ENCODE measurements at places on chromosomes 6 and 20.

DNA sequence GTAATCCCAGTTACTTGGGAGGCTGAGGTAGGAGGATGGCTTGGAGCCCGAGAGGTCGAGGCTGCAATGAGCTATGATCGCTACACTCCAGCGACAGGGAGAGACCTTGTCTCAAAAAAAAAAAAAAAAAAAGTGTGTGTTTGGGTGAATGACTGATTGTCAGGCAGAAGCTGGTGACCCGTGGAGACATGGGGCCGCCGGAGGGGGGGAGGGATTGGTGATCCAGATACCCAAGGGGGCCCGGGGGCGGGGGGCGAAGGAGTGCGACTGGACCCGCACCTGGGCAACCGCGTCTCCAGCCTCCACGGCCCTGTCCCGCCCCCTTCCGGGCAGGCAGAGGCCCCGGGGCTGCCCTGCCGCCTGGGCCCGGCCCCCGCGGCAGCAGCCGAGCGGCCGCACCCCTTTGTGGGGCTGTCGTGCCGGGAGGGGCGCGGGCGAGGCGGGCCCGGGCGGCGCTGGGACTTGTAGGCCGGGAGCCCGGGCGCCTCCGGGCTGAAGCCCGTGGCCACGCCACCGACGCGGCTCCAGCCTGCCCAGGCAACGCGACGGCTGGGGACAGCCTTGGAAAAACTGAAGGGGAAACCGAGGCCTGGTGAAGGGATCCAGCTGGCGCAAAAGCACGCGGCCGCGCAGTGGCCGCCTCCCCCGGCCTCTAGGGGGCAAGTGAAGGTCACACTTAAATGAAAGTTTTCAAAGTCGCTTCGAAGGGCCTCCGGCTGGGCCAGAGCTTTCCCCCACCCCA is 2.1 kb upstream of the RBM38 start:
- DNase-seq, result peak; percentile 17

DNA sequence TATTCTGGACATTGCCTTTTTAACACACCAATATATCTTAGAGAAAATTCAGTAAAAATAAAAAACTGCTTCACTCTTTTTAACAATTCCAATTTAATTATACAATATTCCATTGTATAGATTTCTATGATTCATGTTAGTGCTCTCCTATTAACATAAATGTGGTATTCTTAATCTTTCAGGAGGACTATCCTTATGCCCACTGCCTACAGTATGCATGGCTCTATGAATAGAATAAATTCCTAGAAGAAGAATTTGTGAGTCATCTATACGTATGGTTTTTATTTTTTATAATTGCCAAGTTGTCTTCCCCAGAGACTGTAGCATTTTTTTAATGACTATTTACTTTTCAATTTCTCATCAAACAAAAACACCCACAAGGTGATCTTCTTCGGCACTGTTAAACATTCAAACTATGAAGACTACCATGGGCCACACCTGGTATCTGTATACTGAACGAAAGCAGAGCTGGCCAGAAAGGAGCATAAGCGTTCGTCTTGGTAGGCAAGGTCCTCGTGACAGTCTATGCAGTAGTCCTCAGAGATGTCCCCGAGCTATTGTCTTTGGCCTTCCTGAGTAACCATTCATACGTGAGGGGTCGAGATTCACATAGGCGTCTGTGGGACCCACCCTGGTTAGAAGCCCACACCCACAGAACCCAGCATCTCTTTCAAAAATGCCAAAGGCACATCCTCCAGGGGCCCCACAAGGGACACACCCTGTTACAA is 74.6 kb downstream of the KIF16B start:
- DNase-seq, result no peak

GRCh38 chr6:56534680-56535419 is 107.8 kb downstream of the DST start:
- no peak for DNase-seq

DNA sequence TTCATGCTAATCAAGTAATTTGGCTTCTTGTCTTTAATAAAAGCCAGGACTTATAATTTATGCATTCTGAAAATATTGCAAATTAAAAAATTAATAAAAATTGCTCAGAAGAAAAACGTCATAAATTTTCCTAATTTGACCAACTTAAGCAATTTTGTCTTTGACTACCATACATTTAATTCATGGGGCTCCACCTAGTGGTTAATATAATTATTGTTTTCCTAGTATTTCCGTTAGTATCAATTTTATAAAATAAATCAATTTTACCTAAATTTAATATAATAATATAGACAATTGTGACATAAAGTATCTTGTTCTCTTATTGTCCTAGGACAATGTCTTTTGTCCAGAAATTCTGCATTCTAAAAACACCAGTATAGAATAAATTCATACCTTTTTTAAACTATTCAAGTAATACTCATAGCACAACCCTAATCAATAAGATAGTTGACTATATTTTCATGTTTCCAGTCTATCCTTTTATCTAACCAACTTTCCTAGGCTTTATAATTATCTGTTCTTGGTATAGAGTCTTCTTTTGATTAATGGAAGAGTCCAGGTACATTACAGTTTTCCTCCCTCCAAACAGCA is 319.9 kb downstream of the TRDN start:
- DNase-seq, result no peak

DNA sequence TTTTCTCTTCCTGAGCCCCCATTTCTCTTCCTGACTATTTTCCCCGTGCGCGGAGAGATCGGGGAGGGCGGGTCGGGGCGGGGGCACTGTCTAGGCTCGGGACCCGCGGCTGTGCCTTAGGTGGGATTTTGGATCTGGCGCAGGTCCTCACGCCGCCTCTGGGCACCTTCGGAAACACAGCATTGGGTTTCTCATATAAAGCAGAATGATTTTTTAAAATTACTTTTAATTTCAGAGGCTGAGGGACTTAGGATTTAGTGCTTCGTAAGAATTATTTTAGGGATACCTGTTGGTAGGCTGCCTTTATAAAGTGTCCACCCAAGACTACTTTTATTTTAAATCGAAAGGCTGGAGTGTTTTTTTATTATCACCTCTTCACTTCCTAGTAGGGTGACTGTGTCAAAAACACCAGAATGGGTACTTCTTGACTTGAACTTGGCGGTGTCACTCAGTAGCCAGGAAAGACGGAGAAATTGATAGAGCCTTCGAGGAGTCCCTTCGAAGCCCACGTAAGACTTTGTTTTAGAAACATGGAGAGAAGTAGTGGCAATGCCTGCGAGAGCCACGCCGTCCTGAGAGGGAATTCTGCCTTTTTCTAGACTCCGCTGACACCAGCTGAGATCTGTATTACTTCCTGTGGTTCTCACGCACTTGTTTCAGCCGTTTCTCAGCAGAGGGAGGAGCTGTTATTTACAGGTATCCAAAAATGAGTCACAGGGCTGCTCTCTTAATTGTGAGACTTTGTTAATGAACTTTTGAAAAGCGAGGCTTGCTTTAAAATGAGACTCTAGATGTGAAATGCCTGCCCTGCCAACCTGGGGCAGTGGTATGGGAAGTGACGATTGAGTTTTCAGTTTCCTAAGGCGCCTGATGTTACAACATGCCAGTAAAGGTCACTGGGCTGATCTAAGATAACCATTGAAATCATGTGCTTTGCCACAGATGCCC is 667 bp downstream of the STX11 start:
- no peak for DNase-seq

- no peak for DNase-seq
These were observed 2.1 kb upstream of the IP6K3 start for GRCh38 chr6:33748841-33749240.

GRCh38 chr20:50886184-50886790 is 45.0 kb downstream of the ADNP start:
- no peak for DNase-seq

DNA sequence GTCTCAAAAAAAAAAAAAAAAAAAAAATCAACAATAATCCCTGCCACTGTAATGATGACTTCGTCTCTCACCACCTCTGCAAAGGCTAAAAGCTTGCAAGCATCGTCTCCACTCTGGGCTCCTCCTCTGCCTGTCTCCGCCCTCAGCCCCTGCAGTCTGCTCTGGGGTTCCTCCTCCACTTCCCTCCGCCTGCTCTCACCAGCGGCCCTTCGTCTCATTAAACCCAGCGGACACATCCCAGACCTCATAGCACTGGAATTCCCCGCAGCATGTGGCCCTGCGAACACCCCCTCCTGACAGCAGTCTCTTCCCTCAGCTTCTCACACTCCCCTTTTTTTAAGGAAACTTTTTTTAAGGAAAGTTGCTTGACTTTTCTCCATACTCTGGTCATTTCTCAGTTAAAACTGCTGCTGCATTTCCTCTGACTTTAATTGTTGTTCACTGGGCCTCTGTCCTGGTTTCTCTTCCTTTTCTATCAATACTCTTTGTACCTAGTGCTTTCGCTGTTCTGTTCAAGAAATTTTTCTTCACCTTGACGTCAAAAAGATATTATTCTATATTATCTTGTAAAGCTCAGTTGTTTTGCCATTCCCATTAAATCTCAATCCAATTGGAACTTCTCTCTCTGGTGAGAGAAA is 70.9 kb upstream of the PLEKHG1 start:
- DNase-seq, result no peak

DNA sequence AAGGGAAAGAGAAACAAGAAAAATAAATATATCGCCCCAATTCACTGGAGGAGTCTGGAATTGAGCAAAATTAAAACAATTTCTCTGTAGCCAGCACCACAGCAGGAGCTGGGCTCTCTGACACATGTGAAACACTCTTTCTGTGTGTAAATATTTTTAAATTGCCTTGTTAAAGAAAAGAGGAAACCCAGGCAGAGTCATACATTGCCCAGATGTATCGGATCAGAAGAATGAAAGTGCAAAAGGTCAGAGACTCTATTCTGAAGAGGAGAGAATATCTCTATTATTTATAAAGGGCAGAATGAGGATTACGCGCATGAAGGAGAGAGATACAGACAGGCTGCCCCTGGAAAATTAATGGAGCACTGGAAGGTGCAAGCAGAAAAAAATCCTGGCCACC is 127.0 kb upstream of the MAN1A1 start:
- no peak for DNase-seq

DNA sequence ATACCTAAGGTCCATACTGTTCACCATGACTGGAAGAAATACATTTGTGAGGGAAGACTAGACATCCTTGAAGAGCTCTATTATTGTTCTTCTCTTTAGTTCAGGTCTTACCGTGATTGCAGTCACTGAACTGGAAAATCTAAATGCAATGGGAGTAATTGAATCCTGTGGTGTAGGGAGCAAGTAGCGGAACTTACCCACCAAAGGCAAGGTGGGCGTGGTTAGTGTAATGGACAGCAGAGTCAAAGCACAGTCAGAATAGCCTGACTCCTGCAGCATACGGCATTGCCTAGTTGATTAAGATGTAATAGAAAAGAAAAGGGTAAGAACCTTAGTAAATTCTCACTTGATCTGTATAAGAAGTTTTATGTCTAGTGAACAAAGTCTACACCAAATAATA is 679.7 kb upstream of the EPHA7 start:
- no peak for DNase-seq

GRCh38 chr6:130788954-130789353 is 38.3 kb upstream of the SMLR1 start:
- no peak for DNase-seq

DNA sequence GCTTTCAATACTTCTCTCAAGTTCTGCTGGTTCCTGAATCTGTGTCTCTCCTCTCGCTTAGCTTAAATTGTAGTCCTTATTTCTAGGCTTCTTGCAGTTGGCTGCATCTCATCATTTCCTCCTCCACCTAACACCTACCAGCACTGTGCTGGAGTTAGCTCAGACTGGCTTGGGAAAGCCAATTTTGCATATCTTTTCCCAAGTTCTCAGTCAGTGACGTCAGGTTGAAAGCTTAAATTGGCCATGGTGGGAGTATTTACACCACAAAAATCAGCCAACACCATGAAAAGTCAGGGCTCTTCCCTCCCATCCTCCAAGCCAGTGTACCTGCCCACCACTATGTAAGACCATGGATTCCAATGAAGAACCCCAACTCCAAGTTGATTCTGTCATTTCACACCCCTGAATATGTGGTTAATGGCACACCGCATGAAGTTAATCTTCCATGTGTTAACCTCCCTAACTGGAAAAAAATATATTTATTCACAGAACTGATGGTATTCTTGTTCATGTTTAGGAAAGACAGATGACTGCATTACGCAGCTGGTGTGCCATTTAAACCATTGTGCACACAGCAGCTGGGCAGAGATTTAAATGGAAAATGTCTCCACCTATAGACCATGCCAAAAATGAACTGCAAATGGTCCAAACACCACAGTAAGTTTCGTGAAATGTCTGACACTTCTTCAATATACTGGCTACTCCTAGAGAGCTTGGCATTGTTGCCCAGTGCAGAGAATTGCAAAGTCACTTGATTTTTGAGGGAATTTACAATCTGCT is 274.1 kb upstream of the MAP3K7 start:
- no peak for DNase-seq

DNA sequence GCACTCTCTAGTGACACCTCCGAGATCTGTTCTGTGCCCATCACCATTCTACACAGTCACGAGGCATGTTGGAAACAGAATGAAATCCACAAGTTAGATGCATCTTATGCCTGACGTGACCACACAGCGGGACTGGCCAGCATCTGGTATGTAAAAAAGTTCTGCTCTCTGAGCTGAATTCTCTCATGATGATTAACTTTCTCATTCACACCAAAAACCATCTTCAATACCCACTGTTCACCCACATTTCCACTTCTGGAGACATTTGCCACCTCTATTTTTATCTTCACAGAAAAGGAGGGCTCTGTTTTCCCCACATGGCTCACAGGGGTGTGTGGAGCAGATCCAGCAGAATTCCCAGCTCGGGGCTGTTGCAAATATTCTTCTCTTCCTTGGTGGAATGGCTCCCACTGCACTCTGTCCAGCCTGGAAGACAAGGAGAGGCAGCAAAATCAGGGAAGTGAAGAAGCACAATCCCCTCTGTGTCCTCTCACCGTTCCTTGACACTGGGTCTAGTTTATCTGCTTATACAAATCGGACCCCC is 303.4 kb downstream of the TAF4 start:
- DNase-seq, result no peak

DNA sequence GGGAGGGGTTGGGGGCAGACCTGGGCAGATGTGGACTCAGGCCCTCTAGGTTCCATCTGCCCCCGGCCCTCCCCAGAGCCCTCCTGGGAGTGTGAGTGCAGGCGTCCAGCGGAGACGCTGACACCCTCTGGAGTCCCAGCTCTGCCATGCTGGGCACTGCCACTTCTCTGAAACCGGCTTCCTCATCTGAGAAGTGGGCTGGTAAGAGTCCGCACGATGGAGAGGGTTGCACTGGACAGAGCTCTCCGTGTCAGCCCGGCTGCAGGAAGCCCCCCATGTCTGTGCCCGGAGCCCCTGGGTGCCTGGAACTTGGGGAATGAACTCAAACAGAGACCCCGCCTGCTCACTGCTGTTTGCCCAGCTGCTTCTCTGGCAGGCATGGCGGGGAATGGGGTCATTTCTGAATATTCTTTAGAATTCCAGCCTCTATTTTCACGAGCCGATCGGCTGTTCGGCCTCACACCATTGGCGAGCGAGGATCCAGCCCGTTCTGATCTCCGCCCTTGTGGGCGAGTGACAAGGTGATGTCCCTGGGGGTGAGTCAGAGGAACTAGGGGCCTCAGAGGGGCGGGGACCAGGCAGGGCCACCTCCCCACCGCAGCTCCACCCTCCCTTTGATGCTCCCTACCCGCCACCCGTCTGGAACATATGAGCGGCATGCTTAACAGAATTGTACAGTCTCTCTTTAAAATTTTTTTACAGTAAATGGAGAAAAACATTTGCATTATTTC is 47.8 kb upstream of the GATA5 start:
- no peak for DNase-seq

Data from BE2C (cell line).